KG1 (cell line): ENCODE measurements at places on chromosomes 3 and 15.

DNA sequence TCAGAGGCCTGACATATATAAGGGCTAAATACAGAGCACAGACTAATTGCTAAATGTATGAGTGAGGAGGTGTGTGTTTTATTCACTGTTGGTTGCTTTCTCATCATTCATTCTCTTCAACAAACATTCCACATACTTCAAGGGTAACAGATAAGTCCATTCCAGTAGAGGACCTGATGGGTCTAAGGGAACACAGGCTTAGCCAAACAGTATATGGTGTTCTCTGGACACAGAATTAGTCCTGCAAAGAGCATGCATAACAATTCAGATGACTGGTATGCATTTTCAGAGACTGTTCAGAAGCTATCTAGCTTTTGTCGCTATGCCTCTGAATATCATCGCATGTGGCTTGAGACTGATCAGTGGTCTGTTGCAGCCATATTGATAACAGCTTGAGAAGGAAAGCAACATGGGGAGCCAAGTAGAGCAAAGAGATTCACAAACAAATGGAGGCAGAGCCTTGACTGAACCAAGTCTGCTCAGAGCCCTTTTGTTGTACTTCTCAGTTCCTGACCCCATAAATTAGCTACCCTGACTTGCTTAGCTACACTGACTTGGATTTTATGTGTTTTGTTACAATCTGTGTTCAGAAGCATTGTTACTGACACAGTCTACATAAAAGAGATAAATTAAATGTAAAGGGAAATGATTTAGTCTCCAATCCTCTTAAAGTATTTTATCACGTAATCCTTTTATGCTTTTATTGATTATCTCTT lies 1178.7 kb downstream of the ROBO1 start:
- no peak for DNase-seq

- no peak for DNase-seq
Measured at GRCh38 chr3:187762792-187763191, 17.5 kb upstream of the BCL6 start.

GRCh38 chr15:77311618-77312398 lies 108.1 kb downstream of the PEAK1 start:
- DNase-seq = no peak

- DNase-seq = no peak
Measured at GRCh38 chr15:71079208-71080044, 35.8 kb upstream of the THSD4 start.

- no peak for DNase-seq
Measured at GRCh38 chr3:55174747-55175146, 246.9 kb upstream of the LRTM1 start.

DNA sequence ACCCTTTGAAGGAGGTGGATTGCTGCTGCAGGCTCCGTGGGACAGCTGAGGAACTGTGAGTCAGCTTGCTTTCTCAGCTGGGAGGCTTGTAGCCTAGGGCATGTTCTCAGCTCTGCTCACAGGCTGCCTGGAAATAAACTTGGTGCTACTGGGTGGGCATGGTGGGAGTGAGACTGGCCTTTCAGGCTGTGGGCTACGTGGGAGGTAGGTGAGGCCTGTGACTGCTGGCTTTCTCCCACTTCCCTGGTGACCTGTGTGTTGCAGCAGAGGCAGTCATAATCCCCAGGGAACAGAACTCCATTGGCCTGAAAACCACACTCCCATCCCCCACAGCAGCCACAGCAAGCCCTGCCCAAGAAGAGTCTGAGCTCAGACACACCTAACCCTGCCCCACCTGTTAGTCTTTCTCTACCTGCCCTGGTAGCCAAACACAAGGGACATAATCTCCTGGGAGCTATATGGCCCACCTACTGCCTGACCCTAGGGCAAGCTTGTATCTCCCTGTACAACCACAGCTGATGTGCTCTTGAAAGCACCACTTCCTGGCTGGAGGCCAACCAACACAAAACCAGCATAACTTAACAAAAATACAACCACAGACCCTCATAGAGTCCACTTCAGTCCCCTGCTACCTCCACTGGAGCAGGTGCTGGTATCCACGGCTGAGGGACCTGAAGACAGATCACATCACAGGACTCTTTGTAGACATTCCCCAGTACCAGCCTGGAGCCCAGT lies 236.5 kb downstream of the SQOR start:
- DNase-seq = no peak

DNA sequence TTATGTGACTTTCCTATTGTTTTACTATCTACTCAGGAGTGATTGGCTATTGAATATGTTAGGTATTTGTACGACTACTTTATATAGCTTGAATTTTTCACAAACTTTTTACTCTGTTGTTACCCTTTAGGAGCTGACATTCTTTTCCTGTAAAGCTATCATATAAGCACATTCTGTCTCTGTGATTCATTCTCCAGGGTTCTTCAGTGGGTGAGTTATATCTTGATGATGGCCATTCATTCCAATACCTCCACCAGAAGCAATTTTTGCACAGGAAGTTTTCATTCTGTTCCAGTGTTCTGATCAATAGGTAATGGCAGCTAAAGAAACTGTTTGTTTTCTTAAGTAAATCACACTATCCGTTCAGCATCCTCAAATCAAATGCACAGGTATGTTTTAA lies 10.1 kb upstream of the CAPN3 start:
- DNase-seq = no peak

DNA sequence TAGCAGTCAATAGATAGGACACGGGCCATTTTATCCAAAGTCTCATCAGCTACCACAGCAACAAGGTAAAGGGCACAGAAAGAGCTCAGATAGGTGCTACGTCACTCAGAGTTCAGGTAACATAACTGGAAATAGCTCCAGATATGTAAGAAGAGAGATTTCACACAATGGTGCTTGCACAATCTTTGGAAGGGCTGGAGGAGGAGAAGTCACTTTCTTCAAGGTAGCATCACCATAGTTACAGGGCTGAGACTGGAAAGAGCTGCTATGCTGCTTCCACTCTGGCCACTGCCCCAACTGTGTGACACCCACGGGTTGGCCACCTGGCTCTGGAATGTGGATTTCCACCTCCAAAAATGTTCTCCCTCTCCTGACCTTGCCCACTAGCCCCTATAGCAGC lies 448.8 kb upstream of the THBS1 start:
- DNase-seq = no peak
